ENCODE measurements at places on chromosomes 1 and 21. TPM values are rescaled to one million over a fixed set of nuclear protein-coding genes. Genes with fewer than 3 reads are reported as not detected.

CFAP107 gene
- 1.5 TPM for polyA plus RNA-seq

SAMD11 gene
- polyA plus RNA-seq, result 43.0 TPM

APCS gene
- not detected for polyA plus RNA-seq

EFNA3 gene
- polyA plus RNA-seq, result 6.5 TPM

CLCA1 gene
- not detected for polyA plus RNA-seq

- no peak for DNase-seq
Observed at GRCh38 chr1:111733183-111733991, 5.8 kb downstream of the INKA2 start.

- DNase-seq, result no peak
Observed at GRCh38 chr1:171515741-171516140, 30.4 kb downstream of the PRRC2C start.

DNA sequence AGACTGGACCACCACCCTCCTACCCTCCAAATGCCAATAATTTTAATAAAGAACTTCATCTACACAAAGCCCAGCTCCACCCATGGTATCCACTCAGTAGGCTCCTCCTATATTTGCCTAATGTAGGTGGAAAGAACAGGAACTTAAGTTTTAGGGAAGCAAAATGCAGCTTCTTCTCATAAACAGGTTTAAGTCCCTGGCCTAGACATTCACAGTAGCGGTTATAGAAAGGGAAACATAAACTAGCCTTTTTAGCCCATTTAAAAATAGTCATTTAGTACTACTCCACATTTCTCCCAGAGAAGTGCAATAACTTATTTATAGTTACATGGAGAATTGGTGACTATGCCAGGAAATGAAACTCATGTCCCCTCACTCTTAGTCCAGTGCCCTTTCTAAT, 56.6 kb upstream of the CPLANE2 start:
- no peak for DNase-seq

SPAG17 gene
- polyA plus RNA-seq, result 7.8 TPM

DNA sequence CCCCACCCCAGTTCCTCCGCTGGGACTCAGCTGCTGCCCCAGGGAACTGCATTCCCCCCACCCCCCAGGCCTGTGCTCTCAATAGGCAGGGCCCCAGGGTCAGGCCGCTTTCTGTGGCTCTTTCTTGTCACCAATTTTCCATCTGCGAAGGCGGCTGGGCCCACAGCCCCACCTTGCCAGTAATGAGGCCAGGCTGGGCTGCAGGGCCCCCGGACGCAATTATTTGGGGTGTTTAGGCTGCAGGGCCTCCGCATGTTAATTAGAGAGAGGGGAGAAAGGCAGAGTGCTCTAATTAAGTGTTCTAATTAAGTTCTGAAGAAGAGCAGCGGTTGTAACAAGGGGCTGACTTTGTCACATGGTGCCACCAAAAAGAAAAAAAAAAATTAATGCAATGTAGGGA, 71.8 kb downstream of the EPHB2 start:
- no peak for DNase-seq

- no peak for DNase-seq
Observed at GRCh38 chr1:67674260-67675011, 10.6 kb upstream of the GADD45A start.

- no peak for DNase-seq
Observed at GRCh38 chr1:59422921-59423575, 126.2 kb downstream of the FGGY start.

DNAJB4 gene
- polyA plus RNA-seq, result 39.4 TPM

RGS18 gene
- polyA plus RNA-seq, result 2.9 TPM

DNA sequence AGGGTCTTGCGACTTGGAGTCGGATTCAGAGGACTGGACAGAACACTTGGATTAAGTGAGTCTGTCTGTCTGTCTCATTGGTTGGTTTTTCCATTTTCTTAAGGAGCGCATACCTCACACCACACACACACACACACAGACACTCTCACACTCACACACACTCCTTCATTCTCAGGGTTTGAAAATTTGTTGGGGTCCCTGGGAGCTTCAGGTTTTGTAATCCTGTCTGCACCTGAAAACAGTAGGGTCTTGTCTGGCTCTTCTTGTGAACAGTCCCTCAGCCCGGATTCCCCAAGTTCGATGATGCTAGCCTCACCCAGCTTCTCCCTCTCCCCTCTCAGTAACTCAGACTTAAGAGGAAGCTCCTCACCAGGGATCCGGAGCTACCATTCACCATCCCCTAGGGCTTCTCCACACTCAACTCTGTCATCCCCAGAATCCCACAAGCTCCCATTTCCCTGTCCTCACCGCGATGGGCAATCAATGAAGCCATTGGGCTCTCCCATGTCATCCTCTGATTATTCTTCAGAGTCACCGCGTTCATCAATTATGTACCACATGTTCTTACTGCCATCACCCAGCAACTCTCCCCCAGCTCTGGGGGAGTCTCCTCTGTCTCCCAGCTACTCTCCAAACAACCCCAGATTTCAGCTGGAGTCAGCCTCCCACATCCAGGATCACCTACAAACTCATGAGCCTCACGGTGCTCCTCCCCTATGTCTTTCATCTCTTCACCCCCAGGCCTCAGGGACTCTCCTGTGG, 1530.9 kb upstream of the TPTE start:
- DNase-seq, result no peak

DNA sequence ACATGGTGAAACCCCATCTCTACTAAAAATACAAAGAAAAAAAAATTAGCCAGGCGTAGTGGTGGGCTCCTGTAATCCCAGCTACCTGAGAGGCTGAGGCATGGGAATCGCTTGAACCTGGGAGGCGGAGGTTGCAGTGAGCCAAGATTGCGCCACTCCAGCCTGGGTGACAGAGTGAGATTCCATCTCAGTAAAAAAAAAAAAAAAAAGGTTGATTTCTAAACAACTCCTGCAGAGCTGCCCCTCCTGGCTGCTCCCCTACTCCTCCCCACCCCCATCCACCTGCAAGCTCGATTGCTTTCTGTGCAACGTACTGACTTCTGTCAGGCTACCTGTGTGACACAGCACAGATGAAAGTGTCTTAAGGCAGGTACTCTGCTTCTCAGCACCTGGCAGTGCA, 13.3 kb downstream of the ETV3L start:
- no peak for DNase-seq

Measured in right renal cortex interstitium (tissue), 3 donors.